ENCODE measurements at places on chromosomes 1 and 21.

- no peak for DNase-seq
Observed at GRCh38 chr1:201554190-201554600, 15.3 kb downstream of the NAV1 start.

DNA sequence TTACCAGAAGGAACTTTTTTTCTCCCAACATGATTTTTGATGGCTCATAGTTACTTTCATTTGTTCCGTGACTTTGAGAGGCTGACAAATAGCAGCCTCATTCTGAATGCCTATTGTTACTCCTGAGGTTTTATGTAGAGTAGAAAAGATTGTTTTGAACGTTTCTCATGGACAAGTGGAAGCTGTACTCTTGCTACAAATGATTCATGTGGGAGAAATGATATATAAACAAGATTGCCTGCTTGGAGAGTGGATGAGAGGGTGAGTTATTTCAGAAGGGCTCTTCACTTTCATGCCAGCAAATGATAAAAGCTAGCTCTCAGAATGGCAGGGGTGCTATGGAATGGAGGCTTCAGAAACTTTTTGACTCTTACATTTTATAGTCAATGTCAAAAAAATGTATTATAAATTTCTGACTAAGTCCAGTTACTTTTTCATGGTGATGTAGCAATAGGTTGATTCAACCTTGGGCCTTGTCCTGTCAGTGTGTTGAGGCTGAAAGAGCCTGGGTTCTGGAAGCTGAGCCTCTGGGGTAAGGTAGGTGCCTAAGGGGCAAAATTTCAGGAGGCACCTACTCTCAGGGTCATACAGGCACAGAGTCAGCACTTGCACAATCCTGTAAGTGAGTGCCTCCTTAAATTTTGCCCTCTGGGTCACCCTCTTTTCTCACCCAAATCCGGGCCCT is 19.4 kb downstream of the JUN start:
- no peak for DNase-seq

- no peak for DNase-seq
Observed at GRCh38 chr1:243394066-243394465, 138.2 kb downstream of the SDCCAG8 start.

GRCh38 chr1:58358346-58358745 is 188.2 kb downstream of the OMA1 start:
- peak; percentile 25 for DNase-seq

GRCh38 chr1:161176468-161177111 is 717 bp downstream of the B4GALT3 start:
- DNase-seq: no peak

DNA sequence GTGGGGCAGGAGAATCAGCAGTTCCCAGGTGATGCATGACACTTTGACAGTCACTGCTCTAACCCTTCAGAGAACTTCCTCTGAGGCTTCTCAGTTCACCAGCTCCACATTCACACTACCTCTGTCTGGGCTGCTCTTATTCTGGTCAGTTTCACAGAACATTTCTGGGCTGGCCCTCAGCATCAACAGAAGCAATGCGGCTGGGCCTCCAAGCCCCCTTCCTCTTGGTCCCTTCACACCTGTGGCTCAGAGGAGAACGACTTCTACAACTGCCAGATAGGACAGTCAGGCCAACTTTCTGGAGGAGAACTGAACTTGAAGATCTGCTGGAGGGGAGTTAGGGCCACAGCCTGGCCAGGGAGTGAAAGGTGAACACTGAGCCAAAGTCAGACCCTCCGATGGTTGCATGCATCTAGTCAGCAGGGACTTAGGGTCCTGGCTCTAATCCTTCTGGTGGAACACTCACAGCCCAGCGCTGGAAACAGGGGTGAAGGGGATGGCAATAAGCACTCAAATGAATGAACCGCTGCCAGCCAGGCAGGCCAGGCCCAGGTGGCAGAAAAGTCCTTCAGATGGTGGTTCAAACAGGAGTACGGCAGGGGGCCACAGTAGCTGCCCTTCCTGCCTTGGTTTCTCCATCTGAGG is 274.1 kb downstream of the FOXD2 start:
- DNase-seq: no peak

DNA sequence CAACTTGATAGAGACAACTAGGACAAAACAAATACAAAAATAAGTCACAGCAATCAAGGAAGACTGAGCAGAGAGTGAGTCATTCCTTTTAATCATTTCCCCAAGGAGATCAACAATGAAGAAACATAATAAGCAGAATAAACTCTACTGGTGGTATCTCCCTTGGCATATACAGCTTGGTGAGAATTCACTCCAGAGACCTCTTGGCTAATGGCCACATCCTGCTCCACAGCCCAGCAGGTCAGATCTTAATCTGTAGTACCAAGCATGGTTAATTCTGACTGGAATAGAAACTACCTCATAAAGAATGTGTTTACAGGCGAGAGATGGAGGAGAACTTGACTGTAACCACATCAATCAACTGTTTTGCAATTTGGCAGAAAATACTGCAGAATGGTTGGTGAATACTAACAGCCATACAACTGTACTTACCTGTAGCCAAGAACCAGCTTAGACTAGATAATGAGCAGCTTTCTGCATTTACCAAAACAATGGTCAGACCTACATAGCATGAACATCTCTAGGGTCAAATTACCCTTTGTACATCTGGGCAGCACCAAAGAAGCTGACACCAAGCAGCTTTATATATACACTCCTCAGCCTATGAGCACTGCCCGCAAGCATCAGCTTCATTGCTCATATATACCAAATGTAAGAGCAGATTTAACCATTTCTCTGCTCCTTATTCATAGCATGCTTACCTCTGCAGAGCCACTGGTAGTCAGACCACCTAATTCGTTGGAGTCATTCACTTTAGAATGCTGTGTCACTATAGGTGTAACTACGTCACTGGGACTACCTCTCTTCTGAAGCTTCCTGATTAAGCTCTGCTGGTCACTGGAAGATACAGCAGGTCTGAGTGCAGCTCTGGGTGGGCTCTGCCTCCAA is 51.0 kb downstream of the KIAA0319L start:
- peak; percentile 17 for DNase-seq

DNA sequence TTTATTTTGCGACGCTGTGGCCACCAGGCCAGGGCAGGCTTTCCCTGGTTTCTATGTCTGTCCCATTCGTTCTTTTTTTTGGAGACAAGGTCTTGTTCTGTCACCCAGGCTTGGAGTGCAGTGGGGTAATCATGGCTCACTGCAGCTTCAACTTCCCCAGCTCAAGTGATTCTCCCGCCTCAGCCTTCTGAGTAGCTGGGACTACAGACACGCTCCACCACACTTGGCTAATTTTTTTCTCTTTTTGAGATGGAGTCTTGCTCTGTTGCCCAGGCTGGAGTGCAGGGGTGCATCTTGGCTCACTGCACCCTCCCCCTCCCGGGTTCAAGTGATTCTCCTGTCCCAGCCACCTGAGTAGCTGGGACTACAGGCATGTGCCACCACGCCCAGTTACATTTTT is 43.4 kb upstream of the WNT4 start:
- no peak for DNase-seq

- DNase-seq: no peak
Observed at GRCh38 chr1:41894808-41895483, 23.8 kb downstream of the HIVEP3 start.

- no peak for DNase-seq
Observed at GRCh38 chr1:174036204-174036603, 14.0 kb upstream of the RC3H1 start.

DNA sequence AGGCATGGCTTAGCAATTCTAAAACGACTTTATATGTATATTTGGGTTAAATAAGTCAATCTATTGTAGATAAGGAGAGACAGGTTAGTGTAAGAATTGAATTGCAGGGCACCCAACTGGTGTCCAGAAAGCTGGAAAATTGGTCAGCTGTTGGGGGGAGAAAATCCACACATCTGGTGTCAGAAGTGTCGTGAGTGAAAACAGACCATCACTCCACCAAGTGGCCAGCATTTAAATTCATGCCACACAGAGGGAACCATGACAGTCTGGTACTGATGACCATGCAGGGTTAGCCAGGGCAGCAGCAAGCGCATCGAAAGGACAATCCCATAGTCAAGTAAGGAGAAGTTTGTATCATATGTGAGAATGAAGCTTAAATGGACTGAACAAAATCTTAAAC is 11.7 kb downstream of the LAX1 start:
- peak; percentile 28 for DNase-seq

DNA sequence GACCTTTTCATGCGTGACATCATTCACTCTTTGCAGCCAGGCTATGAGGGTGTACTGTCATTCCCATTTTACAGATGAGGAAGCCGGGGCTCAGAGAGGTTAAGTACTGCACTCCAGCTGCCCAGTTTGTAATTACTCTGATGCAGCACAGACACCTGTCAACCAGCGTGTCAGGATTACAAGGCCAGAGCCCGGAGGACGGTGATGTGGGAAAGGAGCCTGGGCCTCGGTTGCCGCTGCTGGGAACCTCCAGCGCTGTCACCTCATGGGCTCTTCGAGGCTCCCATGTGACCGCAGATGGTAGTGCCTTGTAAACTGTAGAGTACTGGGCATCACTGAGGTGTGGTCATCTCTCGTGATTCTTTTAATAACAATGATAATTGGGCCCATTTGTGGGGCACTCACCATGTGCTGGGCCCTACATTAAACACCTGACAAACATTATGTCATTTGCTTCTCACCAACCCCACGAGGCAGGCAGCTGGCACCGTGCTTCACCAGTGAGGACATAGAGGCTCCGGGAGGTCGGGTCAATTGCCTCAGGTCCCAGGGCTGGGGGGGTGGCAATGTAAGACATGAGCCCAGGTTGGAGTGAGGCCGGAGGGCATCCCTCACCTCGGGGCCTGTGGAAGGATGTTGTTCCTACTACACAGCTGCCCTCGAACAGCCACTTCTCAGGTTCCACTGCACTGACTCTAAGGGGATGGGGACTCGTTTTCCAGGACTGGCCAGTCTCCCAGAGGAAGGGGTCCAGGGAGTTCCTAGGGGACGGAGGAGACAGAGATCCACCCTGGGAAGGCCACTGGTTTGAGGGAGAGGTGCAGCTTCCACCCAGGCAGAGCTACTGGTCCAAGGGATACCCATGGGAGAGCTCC is 42.8 kb upstream of the PADI1 start:
- no peak for DNase-seq

DNA sequence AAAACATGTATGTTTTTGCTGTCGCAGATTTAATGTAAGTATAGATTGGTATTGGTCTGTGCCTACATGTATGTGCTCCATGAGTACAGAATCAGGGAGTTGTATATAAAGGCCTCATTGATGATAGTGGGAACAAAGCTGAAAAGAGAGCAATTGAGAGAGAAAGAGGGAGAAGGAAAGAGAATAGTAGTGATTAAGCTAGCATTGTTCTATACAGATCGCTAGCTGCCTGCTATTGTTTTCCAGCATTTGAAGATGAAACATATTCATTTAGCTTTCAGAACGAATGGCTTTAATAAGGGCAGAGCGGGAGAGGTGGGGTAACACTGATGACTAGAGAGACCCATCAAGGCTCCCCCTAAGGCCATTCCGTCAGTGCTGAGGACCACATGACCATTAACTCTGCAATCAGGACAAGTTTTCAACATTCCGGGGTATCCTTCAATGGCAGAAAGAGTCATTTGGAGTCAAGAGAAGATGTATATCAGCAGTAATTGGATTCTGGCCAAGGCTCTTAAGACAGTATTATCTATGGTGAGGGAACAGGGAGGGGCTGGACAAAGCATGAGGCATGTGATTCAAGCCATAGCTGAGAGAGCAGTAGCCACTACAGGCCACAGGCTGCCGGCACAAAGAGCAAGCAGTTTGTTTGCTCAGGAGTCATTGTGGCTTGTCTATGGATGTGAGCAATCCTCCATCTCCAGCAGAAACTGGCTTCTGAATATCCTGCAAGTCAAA is 176.5 kb downstream of the PBX1 start:
- no peak for DNase-seq

GRCh38 chr1:198627436-198628066 is 11.3 kb upstream of the PTPRC start:
- DNase-seq: no peak

- peak; percentile 68 for DNase-seq
Observed at GRCh38 chr1:157878059-157878458, 36.5 kb upstream of the CD5L start.

DNA sequence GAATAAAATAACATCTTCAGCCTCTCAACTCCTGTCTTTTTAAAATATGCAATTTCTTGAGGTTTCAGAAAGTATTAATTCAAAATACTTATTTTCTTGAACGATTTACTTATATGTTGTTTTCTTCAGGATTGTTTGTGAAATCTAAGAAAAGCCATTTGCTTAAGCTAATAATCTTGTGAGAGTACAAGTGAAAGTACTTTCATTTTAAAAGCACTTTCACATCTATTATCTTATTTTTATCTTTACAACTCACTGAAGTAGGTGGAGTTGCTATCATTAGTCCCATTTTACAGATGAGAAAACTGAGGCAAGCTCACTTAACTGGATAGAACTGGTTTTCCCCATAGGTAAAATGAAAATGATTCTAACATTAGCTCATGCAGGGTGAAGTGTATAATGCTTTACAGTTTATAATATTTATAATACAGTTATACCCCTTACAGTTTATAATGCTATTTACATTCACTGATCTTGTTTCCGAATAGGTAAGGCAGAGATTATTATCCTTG is 4.7 kb upstream of the PLPP3 start:
- no peak for DNase-seq

DNA sequence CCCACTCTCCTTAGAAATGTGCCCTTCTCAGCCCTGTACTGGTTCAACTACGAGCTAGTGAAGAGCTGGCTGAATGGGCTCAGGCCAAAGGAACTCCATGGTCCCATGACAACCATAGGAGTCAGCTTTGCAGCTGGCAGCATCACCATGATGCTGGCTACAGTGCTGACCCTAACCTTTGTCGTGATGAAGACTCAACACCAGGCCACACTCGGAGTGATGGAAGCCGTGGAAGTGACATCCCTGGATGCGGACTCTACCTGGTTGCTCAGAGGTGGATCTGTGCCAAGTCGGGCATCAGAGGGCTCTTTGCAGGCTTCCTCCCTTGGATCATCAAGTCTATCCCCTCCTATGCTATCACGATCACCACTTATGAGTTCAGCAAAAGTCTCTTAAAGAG is 11.6 kb downstream of the KDM5B start:
- DNase-seq: no peak

- DNase-seq: no peak
Observed at GRCh38 chr21:33258475-33258874, 7.7 kb upstream of the IL10RB start.

- peak; percentile 70 for DNase-seq
Observed at GRCh38 chr1:17405898-17406759, 33.3 kb downstream of the RCC2 start.

DNA sequence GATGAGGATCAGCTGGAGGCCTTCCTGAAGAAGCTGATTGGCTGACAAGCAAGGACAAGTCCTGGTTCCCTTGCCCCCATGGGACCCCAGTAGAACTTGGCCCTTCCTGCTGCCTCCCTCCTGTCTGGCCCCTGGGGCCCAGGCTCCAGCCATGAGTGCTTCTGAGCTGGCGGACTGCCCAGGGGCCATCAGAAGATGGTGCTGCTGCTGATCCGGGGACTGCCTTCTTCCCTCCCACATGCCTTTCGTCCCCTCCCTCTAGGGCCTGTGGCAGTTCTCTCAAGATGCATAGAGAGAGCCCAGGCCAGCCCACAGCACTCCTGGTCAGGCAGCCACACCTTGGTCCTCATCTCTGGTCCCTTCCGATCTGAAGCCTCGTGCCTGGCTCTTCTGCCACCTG is 57.9 kb upstream of the PRKACB start:
- no peak for DNase-seq
